ENCODE measurements at places on chromosomes 5 and 9. TPM values are rescaled to one million over a fixed set of nuclear protein-coding genes. Genes with fewer than 3 reads are reported as not detected.

AIF1L gene
- total RNA-seq = 214 TPM

FGD3 gene
- 12.0 TPM for total RNA-seq

PDE8B gene
- 5.1 TPM for total RNA-seq

PLPP1 gene
- total RNA-seq = 193 TPM

GLIPR2 gene
- total RNA-seq = 20.1 TPM

SH3RF2 gene
- 4.7 TPM for total RNA-seq

ADCY2 gene
- total RNA-seq = 17.0 TPM

NR2F1-AS1 gene
- 43.2 TPM for total RNA-seq

CCL21 gene
- total RNA-seq = 26.2 TPM

TNFSF15 gene
- 5.8 TPM for total RNA-seq

ACOT12 gene
- total RNA-seq = 1.3 TPM

BAAT gene
- 0.06 TPM for total RNA-seq

MYORG gene
- 7.0 TPM for total RNA-seq

TAF11L13 gene
- not detected for total RNA-seq
